GM19239 (cell line): ENCODE measurements at places on chromosomes 12 and 14.
A peak's percentile ranks its signal among the peaks of the same experiment; 100 is the strongest.

- DNase-seq: no peak
Observed at GRCh38 chr14:46574221-46574977, 77.2 kb downstream of the RPL10L start.

GRCh38 chr12:57105011-57105753 lies 6.0 kb downstream of the STAT6 start:
- DNase-seq: no peak

DNA sequence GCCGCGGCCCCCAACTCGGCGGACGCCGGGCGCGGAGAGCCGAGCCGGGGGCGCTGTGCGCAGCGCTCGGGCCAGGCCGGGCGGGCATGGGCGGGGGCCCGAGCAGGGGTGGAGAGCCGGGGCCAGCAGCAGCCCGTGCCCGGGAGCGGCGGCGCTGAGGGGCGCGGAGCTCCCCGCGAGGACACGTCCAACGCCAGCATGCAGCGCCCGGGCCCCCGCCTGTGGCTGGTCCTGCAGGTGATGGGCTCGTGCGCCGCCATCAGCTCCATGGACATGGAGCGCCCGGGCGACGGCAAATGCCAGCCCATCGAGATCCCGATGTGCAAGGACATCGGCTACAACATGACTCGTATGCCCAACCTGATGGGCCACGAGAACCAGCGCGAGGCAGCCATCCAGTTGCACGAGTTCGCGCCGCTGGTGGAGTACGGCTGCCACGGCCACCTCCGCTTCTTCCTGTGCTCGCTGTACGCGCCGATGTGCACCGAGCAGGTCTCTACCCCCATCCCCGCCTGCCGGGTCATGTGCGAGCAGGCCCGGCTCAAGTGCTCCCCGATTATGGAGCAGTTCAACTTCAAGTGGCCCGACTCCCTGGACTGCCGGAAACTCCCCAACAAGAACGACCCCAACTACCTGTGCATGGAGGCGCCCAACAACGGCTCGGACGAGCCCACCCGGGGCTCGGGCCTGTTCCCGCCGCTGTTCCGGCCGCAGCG lies 639 bp downstream of the FZD10 start:
- DNase-seq: no peak

- DNase-seq: no peak
Observed at GRCh38 chr12:45357539-45358417, 141.9 kb downstream of the ANO6 start.

- peak; percentile 67 for DNase-seq
Observed at GRCh38 chr14:23539248-23540140, 12.1 kb downstream of the ZFHX2 start.

GRCh38 chr12:94561943-94562411 lies 88.4 kb downstream of the TMCC3 start:
- DNase-seq: peak; percentile 38

- DNase-seq: no peak
Observed at GRCh38 chr12:84912198-84913128, at the start of gene SLC6A15. SLC6A15 (minus strand) TSS chr12:84912799; CDS start chr12:84892120, 20,679 bp downstream.

DNA sequence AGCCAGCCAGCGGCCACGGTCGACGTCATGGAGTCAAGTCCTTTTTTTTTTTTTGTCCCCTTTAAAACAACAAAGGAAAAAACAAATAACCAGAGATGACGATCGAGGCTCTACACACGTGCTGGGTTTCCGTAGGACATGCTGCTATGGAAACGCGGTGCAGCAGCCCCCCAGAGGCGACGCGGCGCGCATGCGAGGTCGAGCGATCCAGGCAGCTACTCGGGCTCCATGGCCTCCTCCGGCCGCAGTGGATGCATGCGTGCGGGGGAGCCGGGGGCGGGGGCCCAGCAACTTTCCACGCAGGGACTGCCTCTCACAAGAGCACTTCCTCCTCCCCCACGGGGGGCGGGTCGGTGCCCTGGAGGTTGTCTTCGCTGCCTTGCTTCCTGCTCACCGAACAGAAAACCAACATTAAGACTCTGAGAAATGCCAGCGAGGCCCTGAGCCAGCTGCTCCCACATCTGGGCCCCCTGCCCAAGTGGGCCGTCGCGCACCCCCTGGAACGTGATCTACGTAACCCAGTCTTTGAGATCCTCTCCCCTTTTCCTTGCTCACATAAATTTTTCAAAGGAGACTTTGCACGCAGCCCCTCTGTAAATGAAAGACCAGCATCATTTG lies 30.7 kb downstream of the P2RX4 start:
- peak; percentile 50 for DNase-seq

DNA sequence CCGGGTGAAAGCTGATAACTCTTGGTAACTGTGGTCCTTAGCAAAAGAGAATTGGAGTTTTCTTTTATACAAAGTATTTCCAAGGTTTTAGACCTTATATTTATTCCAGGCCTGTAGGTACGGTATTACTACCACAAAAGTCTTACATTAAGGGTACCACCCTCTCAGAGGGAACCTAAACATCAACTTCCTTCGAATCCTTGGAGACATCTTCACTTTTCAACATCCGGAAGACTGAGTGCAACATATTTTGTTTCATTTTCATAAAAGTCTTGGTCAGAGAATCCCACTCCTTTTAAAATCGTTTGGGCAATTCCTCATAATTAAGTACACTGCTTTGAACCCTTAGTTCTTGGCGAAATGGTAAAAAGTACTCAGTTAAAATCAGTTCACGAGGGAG lies 1.2 kb downstream of the CNOT2 start:
- DNase-seq: no peak

DNA sequence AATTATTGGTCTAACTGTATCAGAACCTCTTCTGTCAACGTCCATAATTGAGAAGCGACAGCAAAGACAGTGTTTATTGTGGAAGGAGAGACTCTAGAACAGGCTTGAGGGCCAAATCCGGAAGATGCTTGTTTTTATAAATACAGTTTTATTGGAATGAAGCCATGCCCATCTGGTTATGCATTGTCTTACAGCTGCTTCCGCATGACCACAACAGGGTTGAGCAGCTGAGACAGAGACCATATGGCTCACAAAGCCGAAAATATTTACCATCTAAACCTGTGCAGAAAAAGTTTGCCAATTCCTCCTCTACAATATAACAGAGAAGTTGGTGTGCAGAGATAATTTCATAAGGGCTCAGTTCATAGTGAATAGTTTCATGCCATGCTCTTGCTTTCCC lies 24.5 kb downstream of the PRKAB1 start:
- no peak for DNase-seq

GRCh38 chr12:83676781-83677295 lies 990.1 kb downstream of the TMTC2 start:
- DNase-seq: no peak

GRCh38 chr12:91616416-91616815 lies 433.8 kb upstream of the DCN start:
- no peak for DNase-seq

DNA sequence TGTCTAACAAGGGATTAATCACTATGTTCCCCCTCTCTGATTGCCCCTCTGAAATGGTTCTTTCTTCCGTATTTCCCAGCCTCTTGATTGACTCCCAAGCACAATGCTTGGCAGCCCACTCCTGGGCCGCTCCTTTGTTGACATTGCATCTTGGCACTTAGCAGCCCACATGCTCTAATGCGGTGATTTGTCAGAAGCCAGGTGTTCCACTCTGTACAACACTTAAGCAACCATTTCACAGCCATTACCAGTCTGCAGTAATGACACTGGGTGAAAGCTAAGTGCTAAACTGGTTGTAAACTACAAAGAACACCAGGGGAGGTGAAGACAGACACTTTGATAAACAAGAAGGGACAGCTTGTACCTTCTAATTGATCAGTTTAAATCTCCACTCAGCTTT lies 353.5 kb downstream of the TMEM132D start:
- no peak for DNase-seq
